Peyer's patch (tissue), 4 donors: ENCODE measurements at places on chromosomes 1 and 21.

DNA sequence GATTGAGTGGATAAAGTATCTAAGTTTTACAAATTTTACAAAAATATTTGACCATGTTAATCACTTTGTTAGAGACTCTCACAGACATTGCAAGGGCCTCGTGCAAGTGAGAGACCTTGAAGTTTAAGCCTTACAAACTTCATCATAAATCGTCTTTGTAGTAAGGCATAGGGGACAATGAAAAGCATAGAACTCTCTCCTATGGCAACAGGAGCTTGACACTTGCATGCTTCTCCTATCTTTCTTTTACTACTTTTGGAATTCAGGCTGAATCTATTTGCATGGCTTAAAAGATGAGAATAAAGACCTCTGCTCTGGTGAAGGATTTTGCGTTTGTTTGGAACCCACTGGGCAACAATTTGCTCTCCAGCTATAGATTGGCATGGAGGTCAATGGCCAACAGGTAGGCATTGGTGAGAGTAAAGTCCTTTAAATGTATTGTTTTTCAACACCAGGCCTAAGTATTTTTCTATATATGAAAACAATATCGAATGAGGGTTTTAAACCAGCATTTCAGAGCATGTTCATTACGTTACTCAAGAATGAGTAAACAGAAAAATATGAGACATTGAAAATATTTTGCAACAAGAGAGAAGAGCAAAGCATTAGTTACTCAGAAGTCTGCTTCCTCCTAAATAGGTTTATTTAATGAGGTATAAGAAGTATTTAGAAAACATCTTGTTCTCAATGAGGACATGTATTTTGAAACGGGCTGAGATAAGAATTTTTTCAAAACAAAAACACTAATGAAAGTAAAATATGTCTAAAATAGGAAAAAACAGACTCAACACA is 192.2 kb downstream of the TGFB2 start:
- no peak for DNase-seq

- no peak for DNase-seq
Observed at GRCh38 chr1:96688767-96689166, 32.8 kb upstream of the PTBP2 start.

GRCh38 chr1:46411010-46411405 is 16.9 kb downstream of the FAAH start:
- no peak for DNase-seq

DNA sequence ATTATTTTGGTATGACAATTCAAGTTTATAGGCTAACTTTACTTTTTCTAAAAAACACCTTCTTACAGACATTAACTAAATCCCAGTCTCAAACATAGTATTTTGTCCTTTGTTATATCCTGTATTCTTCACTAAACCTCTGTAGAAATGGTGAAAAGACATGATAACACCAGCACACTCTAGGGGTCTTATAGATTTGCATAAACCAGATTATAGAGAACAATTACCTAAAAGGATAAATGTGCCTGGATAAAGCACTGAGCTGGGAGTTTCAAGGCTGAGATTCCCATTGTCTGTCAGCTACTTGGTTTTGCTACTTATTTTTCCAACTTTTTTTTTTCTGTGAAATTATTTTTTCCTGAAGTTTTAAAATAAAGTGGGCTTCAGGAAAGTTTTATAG is 1288.6 kb upstream of the TMPRSS15 start:
- no peak for DNase-seq

GRCh38 chr1:211549092-211549711 is 29.8 kb downstream of the SLC30A1 start:
- no peak for DNase-seq

GRCh38 chr1:102655034-102655433 is 453.3 kb downstream of the COL11A1 start:
- DNase-seq: no peak

GRCh38 chr1:57772580-57773195 is 348.8 kb upstream of the DAB1 start:
- no peak for DNase-seq

- no peak for DNase-seq
Observed at GRCh38 chr1:74733604-74734484, 892 bp downstream of the TYW3 start.

DNA sequence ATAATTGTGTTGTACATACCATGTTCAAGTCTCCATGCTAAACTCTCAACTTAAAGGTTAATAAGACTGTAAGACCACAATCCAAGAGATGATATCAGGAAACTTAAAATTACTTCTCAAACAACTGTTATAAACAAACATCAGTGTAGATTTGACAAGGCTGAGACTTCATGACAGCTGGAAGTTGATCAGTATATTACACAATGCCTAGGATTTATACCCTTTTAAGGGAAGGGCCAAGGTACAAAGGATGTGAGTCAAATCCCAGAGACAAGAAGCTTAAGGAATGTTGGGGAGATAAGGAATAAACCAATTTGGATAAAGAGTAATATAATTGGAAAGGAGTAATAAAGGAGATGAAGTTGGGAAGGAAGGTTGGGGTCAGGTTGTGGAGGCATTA is 98.8 kb downstream of the LBR start:
- no peak for DNase-seq

GRCh38 chr1:94068096-94068998 is 52.6 kb downstream of the ABCA4 start:
- no peak for DNase-seq

GRCh38 chr1:89939059-89939570 is 55.8 kb upstream of the ZNF326 start:
- no peak for DNase-seq

- no peak for DNase-seq
Observed at GRCh38 chr1:168535536-168535935, 8.3 kb downstream of the XCL2 start.

- no peak for DNase-seq
Observed at GRCh38 chr1:13517193-13517812, 3.5 kb upstream of the LRRC38 start.

- DNase-seq: no peak
Observed at GRCh38 chr1:3630161-3630611, 5.4 kb downstream of the TPRG1L start.

DNA sequence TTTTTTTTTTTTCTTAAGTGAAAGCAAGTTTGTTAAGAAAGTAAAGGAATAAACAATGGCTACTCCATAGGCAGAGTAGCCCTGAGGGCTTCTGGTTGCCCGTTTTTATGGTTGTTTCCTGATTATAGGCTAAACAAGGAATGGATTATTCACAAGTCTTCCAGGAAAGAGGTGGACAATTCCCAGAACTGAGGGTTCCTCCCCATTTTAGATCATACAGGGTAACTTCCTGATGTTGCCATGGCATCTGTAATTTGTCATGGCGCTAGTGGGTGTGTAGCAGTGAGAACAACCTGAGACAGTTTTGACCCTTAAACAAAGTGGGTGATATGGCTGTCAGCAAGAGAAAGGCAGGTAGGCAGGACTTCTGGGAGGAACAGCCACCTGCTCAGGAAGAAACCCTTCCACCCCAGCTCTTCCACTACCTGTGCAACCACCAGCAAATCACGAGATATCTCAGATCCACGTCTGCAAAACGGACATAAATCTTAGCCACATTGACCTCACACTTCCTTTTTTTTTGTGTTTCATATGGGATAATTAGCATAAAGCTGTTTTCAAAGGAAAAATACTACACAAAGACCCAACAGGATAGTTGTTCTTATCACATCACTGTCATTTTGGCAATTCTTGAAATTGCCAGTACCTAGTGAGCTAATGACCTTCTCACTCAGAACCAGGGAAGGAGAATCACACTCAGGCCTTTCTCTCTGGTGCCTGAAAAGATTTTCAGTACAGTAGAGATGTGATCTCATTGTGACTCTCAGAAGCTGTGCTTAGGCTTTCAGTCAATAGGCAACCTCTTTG is 34.8 kb upstream of the DUSP10 start:
- DNase-seq: peak; percentile 54

GRCh38 chr1:97488530-97488929 is 432.3 kb downstream of the DPYD start:
- DNase-seq: no peak

DNA sequence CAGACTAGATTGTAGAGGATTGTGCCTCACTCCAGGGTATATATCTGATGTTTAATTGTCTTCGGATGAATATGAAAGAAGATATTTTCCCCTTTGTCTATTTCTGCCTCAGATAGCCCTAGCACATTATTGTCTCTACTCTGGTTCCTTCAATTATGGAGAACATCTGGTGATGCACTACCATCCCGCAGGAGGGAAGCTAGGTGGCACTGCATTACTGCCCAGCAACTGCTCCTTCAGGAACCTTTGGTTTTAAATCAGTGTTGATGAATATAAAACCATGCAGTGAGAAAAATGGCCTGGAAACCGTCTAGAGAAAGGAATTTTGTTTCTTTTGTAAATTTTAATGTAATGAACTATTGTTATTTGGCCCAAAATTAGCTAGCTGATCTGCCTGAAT is 68.5 kb downstream of the GPR88 start:
- peak; percentile 51 for DNase-seq

DNA sequence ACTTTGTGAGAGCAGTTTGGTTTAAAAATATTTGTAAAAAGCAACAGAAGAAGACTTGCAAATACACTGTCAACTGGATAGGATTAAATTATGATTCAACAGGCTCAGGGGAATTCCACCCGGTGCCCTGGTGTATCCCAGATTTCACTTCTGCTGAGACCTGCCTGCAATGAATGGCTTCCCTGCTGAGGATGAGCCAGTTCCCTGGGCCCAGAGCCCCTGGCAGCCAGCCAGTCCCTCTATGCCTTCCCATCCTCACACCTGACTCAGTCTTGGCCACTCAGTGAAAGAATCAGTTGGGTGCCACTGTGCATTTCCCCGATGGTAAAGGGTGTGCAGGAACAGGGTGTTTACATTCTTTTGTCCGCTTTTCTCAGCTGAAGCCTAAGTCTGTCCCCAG is 64.4 kb downstream of the KCTD3 start:
- no peak for DNase-seq

GRCh38 chr1:63592536-63593302 is 492 bp upstream of the PGM1 start:
- DNase-seq: no peak

GRCh38 chr1:55916481-55916880 is 662.9 kb downstream of the PLPP3 start:
- DNase-seq: no peak

DNA sequence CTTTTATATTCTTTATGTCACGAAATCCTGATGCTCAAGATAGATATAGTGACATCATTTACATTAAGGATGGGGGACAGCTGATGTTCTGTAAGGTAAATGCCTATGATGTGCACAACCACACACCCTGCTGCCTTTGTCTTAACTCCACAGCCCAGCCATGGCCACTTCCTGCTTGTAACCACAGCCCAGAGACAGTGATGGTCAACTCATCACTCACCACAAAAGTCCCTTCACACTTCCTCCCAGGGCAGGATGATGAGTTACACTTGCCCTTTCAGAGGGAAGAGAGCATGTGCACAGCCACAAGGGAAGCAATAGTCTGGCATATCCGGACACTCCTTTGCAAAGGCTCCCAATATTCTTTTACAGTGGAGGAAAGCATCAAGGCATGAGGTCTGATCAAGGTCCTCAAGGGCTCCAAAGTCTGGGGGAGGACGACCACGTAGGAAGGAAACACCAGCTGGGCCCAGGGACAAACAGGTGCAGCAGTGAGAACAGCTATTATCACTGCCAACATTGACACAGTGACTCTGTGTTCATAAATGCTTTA is 53.8 kb downstream of the PLPP3 start:
- DNase-seq: peak; percentile 81

DNA sequence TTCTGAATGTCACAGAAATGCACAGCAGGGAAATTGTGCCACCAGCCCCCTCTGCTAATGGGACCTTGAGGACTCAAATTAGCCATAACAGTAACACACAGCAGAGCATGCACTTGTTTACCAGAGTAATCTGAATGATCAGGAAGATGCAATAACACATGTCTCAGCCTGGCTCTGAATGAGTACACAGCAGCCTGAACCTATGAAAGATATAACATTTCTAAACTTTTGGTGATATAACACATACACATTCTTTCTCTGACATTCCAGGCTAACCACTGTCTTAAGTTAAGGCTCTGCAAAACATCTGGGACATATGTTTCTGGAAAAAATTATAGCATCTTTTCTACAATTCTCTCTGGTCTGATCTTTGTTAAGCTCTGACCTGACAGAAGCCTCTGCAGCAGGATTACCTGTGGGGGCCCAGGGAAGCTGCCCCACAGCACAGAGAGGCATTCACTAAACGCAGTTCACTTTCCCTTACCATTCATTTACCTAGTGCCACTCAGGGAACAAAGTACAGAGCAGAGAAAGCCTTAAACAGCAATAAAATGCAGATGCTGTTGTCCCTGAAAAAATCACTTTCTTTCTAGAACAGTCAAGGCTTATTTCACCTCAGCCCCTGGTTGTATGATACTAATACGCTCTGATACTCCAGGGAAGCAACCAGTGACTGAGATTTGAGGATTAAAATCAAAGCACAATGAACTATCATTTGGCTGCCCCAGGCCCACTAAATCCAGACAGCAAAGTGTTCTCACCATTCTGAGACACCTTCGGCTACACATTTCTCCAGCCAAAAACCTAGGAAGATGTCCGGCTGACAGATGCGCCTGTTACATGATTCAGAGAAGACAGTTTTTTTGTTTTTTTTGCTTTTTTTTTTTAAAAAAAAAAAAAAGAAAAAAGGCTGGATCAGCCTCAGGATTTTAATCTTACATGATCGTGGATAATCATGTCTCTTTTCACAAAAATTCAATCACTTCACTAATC is 54.0 kb upstream of the CNN3 start:
- no peak for DNase-seq

DNA sequence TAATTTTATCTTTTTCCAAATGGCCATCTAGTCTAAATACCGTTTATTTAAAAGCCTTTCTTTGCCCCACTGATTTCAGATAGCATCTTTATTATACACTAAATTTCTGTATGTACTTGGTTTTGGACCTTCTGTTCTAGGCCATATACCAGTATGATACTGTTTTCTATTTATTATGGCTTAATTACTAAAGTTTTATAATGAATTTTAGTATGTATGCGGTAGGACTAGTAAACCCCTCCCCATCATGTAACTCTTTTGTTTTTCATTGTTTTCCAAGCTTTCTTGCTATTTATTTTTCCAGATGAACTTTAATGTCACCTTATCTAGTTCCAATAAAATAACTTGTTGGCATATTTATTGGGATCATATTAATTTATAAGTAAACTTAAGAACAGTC is 29.9 kb downstream of the KLHL20 start:
- no peak for DNase-seq
